Mucosa of descending colon (tissue), 3 donors: ENCODE measurements at places on chromosomes 16 and 17. TPM values are rescaled to one million over a fixed set of nuclear protein-coding genes. Genes with fewer than 3 reads are reported as not detected.

GRCh38 chr16:78884204-78884603, 716.3 kb downstream of the MAF start:
- DNase-seq = no peak

GRCh38 chr16:57680842-57681375, 12.8 kb downstream of the ADGRG3 start:
- DNase-seq = no peak

DNA sequence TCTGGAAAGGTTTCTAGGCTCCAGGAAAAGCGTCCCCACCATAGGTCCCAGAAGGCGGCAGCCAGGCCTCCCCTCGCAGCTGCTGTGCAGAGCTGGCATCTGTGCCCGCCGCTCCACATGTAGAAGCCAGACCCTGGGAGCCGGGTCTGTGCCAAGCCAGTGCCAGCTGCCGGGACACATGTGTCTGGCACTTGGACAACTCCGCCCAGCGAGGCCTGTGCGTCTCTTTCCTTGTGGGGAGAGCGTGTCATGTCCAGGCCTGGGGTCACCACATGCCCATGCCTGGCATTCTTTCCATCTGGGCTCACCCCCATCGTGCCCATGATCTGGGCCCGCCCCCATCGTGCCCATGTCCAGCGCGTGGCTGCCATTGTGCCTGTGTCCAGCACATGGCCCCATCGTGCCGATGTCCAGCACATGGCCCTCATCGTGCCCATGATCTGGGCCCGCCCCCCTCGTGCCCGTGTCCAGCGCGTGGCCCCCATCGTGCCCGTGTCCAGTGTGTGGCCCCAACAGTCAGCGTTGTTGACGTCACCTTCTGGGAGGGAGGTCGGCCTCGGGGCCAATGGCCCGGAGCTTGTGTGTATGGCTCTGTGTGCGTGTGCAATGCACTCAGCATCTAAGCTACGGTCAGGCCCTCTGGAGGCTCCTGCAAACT, 13.3 kb upstream of the ACSF3 start:
- DNase-seq = no peak

GRCh38 chr16:23902748-23903414, 67.1 kb downstream of the PRKCB start:
- DNase-seq = no peak

- no peak for DNase-seq
Observed at GRCh38 chr16:48365025-48365600, 20.1 kb downstream of the SIAH1 start.

- peak; percentile 76 for DNase-seq
Observed at GRCh38 chr16:11312718-11313492, 31.8 kb upstream of the PRM1 start.

DNA sequence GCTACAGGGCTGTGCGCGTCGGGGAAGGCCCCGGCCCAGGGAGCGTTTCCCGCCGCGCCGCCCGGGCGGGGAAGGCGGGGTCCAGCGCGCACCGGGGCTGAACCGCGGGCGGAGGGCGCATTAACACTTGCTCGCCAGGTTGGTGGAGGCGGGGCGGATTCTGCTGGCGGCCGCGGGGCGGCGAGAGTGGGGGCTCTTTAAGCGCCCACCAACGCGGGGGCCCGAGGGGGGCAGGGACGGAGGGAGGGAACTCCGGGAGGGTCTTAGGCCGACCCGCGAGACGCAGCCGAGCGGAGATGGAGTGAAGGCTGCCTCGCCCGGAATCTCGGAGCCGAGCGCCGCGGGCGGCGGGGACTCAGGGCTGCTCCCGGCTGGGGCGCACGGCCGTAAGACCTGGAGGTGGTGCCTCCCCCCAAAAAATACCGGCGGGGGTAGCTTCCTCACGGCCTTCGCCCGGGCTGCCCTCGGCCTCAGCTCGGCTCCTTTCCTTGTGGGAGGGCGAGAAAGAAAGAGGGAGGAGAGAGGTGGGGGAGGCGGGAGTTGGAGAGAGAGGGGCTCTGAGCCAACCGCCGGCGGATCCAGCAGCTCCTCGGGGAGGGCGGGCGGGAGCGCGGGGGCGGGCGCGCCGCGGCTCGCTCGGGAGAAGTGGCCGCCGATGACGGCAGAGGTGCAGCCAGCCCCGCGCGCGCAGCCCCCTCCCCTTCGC, 415 bp upstream of the FOXF1 start:
- DNase-seq = peak; percentile 67

DNA sequence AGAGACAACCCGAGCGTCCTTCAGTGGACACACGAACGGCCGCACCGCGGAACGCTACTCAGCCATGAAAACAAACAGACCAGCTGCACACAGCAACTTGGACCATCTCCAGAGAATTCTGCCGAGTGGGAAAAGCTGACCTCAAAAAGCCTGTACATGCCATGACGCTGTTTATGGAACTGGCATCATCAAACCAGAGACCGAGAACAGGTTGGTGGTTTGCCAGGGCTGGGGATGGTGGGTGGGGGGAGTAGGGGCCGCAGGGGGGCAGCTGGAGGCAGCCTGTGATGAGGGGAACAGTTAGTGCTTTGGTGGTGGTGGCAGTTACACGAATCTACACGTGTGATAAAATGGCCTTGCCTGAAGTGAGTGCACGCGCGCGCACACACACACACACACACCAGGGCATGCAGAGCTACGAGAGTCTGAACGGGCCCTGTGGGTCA, 169.8 kb downstream of the LAT start:
- peak; percentile 40 for DNase-seq

- peak; percentile 32 for DNase-seq
Observed at GRCh38 chr17:39688475-39688835, 598 bp upstream of the PGAP3 start.

DNA sequence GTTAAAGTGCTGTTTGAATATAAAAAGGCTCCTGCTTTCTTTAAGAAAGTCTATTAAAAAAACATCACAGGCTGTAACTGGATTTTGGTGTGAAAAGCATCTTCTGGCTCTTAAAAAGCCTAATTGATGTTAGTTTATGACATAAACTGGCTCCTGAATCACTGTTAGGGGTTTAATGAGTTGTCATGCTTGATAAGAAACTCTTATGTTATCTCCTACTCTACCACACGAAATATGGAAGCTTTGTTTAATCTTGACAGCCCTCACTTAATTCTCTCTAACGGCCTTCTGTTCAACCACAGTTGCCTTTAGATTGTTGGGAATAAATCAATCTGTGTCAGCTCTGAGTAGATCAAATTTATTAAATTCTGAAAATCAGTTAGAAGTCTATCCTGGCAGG, 51.5 kb downstream of the CPPED1 start:
- DNase-seq = no peak

Gene DNASE1L2
- 0.87 TPM for total RNA-seq

DNA sequence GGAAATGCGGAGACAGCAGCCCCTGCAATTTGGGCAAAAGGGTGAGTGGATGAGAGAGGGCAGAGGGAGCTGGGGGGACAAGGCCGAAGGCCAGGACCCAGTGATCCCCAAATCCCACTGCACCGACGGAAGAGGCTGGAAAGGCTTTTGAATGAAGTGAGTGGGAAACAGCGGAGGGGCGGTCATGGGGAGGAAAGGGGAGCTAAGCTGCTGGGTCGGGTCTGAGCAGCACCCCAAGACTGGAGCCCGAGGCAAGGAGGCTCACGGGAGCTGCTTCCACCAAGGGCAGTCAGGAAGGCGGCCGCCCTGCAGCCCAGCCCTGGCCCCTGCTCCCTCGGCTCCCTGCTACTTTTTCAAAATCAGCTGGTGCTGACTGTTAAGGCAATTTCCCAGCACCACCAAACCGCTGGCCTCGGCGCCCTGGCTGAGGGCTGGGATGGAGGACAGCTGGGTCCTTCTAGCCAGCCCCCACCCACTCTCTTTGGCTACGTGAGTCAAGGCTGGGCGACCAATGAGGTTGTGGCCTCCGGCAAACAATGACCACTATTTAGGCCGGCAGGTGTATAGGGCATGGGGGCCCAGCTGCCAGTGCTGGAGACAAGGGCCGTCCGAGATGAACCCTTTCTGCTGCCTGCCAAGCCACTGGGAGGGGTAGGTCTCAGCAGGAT, 507 bp downstream of the SERPINF1 start:
- DNase-seq = no peak

GRCh38 chr16:27506771-27507170, 42.9 kb downstream of the GTF3C1 start:
- DNase-seq = no peak

GRCh38 chr16:57532266-57532625, 4.1 kb downstream of the CCDC102A start:
- no peak for DNase-seq

Gene KRTAP2-1
- not detected for total RNA-seq

GRCh38 chr16:81315271-81316175, 761 bp downstream of the GAN start:
- peak; percentile 81 for DNase-seq

DNA sequence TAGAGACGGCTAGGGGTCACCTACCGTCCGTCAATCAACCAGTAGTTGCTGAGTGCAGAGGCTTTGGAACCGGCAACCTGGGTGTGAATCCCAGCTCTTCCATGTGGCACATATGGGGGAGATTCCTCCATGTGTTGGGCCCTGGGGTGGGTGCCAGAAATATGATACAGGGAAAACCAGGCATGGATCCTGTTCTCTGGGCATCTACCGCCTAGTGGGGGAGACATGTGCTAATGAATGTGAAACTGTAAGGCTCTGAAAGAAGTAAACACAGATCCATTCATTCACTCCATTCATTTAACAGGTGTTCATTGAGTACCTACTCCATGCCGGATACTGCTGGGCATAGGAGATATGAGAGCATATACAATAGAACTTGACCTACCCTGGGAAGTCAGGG, 39.5 kb upstream of the SDK2 start:
- DNase-seq = no peak

GRCh38 chr16:8905795-8906591, 23.8 kb downstream of the LITAFD start:
- DNase-seq = no peak

Gene KRT34
- total RNA-seq = not detected

GRCh38 chr16:81625544-81626153, 153.4 kb upstream of the PLCG2 start:
- no peak for DNase-seq

DNA sequence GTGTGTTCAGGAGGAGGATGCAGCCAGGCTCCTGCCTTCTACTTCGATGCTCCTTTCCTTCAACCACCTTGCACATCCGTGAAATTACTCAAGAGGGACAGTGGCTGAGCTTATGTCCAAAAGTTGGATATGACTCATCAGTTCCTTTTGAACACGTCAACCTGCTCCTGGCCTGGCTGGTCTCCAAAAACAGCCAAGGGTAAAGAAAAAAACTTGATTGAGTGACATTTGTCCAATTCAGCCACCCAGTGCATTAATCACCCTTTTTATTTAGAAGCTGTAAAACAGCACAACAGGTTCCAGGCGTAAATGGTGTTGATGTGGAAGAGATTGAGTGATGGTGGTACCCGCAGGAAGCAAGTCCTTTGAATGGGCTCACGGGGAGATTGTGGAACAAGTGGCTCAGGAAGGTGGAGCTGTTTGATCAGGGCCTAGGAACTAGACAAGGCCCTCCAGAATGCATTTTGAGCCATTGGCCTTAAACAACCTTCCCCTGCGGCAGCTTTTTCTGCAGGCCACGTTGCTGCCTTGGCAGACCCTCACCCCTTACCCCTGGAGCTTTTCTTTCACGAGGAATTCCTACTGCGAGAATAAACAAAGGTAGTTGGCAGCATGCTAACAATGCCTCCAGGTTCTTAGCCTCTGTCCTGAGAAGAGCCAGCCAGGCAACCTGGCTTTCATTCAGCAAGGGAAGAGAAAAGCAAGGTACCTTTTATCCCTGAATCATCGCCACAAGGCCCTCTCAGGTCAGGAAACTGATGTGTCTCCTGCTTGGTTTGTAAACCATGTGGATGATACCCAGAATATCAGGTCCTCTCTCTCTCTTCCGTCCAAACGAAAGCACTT, 173.3 kb upstream of the CACNG5 start:
- no peak for DNase-seq

Gene CYGB
- 24.0 TPM for total RNA-seq

DNA sequence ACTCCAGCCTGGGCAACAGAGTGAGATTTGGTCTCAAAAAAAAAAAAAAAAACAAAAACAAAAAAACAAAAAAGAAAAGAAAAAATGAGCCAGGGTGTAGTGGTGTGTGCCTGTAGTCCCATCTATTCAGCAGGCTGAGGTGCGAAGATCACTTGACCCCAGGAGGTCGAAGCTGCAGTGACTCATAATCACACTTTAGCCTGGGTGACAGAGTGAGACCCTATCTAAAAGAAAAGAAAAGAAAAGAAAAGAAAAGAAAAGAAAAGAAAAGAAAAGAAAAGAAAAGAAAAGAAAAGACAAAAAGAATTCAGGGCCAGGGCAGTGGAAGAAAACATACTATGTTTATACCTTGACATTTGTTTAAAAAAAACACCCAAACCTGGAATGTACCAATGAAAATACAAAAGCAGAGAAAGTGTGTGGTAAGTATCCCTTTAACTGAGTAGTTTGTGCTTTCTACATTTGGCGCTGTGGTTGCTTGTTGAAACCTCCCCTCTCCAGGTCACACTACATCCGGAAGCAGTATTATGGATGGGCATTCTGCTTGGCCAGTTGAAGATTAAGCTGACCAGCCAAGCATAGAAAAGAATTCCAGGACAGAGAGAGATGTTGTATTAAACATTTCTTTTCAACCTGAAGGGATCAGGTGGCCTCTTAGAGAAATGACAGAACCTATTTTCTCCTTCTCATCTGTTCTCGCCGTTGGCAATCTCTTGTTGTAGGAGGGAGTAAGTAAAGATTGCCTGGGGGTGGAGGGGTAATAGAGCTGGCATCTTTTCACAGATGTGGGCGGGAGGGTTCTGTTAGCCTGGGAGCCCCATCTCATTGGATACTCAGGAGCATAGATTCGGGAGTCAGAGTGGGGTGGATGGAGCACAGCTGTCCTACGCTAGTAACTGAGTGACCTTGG, 12.1 kb upstream of the PRKCB start:
- no peak for DNase-seq

GRCh38 chr17:59601130-59601529, 18.6 kb upstream of the CLTC start:
- DNase-seq = no peak

DNA sequence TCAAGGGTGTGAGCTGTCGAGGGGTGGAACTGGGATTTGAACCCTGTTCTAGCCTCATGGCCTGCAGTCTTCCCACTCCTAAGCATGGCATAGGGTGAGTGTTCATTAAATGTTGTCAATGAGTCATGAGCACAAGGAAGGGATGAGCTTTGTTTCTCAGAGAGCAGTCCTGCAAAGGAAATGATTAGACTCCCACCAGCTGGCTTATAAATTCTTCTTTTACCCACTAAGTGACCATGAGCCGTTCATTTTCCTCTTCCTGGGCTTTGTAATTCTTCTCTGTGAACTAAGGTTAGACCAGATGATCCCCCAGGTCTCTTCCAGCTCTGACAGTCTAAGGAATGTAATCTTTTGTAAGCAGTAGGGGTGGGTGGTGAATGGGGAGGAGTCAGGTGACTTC, 47.9 kb upstream of the HNF1B start:
- DNase-seq = no peak

- DNase-seq = no peak
Observed at GRCh38 chr17:49752508-49752907, 11.4 kb downstream of the FAM117A start.

- no peak for DNase-seq
Observed at GRCh38 chr17:16189791-16190348, 25.5 kb downstream of the NCOR1 start.

Gene KRT23
- total RNA-seq = 0.53 TPM
